ENCODE measurements at places on chromosomes 7 and 10. TPM values are rescaled to one million over a fixed set of nuclear protein-coding genes. Genes with fewer than 3 reads are reported as not detected.

LIPN gene
- total RNA-seq: not detected

NPFFR1 gene
- not detected for total RNA-seq

GRM8 gene
- total RNA-seq: not detected

STAG3 gene
- total RNA-seq: 25.0 TPM

CPA5 gene
- total RNA-seq: 1.3 TPM

Measured in activated T-helper 1 cell treated with anti-CD3 and anti-CD28 coated beads, Interleukin-12 subunit alpha, Interleukin-12 subunit beta, Interleukin-2, Interleukin-4 antibody, amounts not matched to agents 30 ng/mL and 10 ng/mL and 1 ng/mL, durations not matched to agents 14 hours and 24 hours and 36 hours (primary cell).